ENCODE measurements at places on chromosomes 12 and 14.

DNA sequence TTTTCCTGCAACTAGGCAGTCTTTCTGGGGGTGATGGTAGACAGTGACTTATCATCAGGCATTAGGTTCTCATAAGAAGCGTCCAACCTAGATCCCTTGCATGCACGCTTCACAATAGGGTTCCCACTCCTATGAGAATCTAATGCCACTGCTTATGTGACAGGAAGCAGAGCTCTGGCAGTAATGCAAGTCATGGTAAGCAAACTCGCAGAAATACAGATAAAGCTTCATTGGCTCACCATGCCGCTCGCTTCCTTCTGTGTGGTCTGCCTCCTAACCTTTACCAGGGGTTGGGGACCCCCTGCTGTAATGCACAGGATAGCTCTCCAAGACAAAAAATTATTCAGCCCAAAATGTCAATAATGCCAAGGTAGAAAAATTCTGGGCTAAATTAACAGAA, 864.2 kb downstream of the TRHDE start:
- no peak for DNase-seq

DNA sequence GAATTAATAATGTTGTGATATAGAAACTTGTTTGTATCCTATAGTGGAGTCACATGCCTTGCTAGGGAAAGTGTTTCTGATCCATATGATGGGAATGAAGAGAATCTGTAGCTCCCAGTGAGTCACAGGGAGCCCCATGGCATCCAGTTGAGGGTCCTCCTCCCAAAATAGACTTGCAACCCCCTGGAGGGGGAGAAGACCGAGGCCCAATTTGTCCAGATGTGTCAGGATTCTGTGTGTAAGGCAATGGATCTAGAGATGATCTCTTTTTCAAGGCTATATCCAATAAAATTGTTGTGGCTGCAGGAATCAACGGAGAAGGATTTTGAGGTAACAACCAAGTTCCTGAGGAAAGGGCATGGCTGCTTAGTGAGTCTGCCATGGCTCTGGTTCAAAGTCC, 121.8 kb downstream of the BCL11B start:
- DNase-seq: no peak

DNA sequence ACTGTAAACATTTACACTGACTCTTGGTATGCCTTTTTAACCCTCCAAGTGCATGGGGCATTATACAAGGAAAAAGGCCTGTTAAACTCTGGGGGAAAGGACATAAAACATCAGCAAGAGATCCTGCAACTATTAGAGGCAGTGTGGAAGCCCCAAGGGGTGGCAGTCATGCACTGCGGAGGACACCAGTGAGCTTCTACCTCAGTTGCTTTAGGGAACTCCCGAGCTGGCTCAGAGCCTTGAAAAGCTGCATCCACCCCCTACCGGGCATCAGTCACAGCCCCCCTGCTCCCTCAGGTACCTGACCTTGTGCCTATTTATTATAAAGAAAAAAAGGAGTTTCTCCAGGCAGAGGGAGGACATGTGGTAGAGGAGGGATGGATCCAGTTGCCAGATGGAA, 695.6 kb upstream of the LMO3 start:
- no peak for DNase-seq

GRCh38 chr12:79988368-79988767, 53.5 kb upstream of the PPP1R12A start:
- no peak for DNase-seq

DNA sequence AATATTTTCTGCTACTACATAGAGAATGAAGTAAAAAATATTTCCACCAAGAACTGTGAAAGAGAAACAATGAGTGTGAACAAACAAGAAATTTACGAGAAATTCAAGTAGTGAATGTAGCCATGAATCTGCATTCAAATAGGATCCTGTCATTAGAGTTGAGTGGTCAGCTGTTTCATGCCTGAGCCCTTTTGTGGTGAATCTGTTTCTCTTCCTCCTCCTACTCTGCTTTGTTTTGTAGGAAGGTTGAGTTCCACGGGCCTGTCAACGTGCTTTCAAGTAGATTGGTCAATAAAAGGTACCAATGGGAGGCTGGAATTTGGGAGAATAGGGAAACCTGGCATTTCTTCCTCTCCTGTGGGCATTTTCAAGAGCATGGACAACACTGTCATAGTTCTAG, 1749.6 kb upstream of the FLRT2 start:
- DNase-seq: no peak

- no peak for DNase-seq
Observed at GRCh38 chr14:103298620-103299019, 35.4 kb upstream of the EIF5 start.

DNA sequence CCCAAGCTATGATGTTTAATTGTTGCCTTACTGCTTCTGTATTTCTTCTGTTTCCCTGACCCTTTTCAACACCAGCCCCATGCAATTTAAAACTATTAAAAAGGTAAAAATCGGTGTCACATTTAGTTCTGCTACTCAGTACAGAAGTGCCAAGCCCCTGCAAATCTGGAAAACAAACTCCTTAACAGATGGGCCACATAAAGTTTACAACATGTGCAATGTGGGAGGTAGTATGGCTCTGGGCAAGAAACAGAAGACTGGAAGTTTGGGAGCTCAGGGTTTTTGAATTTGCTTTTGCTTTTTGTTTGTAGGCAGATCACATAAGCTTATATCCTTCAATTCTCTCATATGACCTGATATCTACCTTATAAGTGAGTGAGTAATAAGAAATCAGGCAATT, 404.0 kb upstream of the ATP2B1 start:
- no peak for DNase-seq

GRCh38 chr12:9725213-9725870, 7.6 kb downstream of the CLECL1 start:
- DNase-seq: no peak

DNA sequence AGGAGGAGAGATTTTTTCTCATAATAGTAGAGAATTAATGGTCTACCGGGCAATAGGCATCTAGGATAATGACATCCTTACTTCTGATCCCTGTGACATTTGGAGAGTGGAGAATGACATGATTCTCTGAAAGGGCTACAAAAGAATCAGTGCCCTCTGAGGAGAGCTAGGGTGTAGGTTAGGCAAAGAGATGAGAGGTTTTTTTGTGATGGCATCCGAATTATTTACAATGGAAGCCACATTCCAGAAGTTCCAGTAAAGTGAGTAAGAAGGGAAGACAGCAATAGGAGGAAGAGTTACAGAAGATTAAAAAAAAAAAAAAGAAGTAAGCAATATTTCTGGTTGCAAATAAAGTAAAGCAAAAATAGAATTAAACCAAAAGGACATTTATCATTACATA, 478.0 kb downstream of the RMST start:
- no peak for DNase-seq

- DNase-seq: no peak
Observed at GRCh38 chr12:113439606-113440030, 17.4 kb downstream of the SDSL start.

DNA sequence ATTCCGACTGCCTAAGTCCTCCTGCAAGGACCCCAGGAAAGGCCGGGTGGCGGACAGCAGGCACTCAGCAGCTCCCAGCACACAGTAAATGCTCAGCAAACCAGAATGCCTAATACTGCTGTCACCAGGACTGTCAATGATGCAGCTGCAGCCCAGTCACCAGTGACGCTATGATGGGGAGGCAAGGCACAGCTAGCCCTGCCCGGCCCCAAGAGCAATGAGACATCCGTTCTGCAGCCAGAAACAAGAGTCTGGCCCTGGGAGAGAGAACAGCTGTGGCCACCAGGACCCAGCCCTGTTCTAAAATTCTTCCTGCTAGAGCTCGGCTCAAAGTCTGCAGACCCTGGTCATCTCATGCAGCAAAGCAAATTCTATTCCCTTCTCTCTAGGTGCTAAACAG, 69.8 kb downstream of the NCOR2 start:
- no peak for DNase-seq

- DNase-seq: no peak
Observed at GRCh38 chr14:81066672-81067071, 111.3 kb downstream of the TSHR start.

DNA sequence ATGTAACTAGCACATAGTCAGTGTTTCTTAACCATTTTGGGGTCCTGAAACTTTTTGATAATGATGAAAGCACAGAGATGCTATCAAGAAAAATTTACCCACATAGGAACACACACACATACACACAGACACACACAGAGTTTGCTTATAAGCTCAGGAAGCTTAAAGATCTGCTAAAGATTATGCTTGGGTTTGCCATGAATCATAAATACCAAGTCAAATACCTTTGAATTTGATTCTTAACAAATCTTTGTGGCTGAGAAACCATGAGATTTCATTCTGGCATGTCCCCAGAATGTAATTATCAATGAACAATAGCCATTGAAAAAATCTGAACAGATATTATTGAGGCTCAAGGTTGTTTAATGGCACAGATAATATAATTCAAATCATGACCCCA, 89.2 kb downstream of the NTS start:
- DNase-seq: no peak

DNA sequence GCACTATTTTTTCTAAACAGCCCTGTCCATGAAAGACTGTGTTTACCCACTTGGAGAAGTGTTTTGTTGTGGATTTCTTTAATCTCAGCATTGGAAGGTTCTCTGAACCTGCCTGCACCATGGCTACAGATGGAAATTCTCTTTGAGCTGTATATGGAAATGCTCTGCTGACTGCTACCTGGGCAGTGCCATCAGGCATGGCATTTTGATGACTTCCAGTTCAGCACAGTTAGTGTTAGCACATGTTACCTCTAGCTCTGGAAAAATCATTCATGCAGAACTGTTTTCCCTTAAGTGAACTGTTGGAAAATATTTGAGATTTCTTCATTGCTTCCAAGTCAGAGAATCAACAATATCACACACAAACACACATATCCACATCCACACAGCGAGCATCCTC, 52.6 kb upstream of the RIC8B start:
- DNase-seq: no peak

GRCh38 chr12:50052544-50052943, 4.9 kb upstream of the ASIC1 start:
- DNase-seq: no peak

GRCh38 chr12:115962216-115962615, 315.3 kb downstream of the MED13L start:
- DNase-seq: no peak

DNA sequence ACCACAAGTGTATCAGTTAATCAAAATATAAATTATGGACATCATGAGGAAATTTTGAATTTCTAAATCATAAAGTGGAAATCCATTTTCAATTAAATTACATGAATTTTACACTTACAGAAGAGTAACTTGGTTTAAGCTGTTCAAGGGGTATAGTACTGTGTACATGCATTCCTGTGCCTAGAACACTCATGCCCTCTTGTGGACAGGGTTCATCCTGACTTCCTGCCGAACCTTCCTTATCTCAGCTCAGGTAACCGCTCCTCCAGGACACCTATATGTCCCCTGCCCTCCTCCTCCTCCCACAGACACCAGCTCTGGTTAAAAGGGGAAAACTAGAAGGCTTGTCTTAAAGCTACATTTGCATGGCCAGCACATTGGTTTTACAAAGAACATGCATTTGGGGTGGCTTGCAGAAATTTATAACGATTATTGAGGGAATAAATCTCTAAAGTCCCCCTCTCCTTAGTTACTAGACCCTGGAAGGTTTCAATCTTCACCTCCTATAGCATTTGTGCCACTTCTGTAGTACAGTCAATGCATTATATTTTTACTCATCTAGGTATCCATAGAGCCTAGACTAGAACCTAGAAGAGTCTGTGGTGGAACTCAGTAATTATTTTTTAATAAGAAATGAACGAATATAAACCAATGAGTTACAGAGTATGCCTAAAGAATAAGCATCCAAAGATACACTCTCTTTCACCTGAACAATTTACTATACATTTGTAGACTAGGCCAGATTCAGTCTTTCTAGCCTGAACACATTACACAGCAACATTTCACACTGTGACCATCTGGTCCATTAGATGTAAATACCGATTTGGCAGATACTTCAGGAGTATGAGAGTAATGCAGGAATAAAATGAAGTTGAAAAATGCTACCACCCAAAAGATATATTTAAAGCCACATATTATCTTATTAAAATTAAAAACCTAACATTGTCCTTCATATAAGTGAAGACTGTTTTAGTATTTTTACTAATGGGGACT, 345.6 kb downstream of the PAWR start:
- no peak for DNase-seq

- DNase-seq: no peak
Observed at GRCh38 chr12:131699434-131699833, 11.5 kb upstream of the SFSWAP start.

All from GOT3 (cell line).